ENCODE measurements at places on chromosomes 11 and 22.

DNA sequence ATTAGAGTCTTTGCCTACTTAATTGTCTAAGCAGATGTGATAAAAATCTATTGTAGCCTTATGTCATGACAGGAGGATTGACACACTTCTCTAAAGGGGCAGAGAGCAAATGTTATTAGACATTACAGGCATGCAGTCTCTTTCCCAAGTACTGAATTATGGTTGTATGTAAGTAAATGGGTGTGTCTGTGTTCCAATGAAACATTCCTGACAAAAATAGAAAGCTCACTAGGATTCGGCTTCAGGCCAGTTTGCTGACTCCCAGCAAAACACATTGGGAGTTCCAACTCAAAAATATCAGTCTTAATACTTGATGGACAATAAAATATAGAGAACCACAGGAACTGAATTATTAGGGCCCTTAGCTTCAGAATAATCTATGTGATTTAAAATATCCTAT lies 1480.4 kb downstream of the FAM181B start:
- no peak for DNase-seq

DNA sequence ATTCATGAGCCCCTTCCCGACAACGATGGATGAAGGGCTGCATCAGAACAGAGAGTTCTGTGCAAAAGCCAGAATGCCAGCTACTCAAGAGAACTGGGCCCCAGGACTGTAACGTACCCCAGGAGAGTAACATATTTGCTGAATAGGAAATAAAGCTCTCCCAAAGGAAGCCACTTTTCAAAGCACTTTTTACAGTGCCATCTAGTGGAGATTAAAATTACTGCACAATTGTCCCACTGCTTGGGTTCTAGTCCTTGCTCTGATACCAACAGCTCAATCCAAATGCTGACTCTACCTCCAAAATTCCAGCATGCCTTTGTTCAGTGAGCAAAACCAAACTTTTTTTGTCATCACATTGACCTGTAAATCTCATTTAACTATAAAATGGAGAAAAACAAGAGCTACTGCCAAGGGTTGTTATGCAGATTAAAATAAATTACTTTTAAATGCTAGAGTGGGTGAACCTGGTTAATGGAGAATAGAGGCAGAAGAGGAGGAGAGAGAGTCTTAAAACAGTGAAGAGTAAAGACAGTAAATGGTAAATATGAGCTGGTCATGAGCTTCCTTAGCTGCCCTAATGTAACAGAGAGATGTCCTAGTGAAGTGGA lies 87.6 kb upstream of the FSHB start:
- peak; percentile 14 for DNase-seq

DNA sequence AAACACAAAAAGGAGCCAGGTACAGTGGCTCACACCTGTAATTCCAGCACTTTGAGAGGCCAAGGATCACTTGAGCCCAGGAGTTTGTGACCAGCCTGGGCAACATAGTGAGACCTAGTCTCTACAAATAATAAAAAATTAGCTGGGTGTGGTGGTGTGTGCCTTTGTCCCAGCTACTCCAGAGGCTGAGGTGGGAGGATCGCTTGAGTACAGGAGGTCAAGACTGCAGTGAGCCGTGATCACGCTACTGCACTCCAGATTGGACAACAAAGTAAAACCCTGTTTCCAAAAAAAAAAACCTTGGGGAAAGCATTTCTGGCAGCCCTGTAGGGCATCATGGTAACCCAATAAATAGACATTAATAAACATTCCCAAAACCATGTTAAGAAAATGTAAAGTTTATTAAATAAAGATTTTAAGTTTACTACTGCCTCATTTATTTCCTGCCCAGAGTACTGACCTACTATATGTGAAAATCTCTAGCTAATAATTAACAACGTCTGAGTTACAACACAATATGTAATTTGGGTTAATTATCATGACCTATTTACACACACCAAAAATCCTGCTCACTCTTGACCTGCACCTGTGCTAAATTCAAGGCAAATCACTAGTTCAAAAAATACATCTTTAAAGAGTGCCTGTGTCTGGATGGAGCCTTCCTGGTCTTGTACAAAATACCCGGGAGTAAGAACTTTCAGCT lies 8.4 kb downstream of the EEF1G start:
- no peak for DNase-seq

DNA sequence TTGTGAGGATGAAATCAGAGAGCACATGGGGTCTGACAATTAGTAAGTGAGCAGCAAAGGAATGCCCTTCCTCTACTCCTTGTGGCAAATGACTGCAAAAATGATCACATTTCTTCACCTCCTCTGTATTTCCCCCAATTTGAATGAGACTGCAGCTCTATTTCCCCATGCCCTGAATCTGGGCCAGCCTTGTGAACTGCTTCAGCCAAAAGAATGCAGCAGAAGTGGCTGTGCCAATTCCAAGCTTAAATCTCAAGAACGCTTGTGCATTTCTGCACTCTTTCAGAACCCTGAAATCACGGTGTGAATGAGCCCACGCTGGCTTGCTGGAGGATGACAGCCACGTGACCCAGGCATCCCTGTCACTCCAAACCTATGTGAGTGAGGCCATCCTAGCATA lies 9.9 kb downstream of the SLC43A3 start:
- DNase-seq = no peak

- DNase-seq = peak; percentile 72
Observed at GRCh38 chr11:62593434-62594044, 2.2 kb upstream of the TUT1 start.

- no peak for DNase-seq
Observed at GRCh38 chr11:65362320-65362931, 7.9 kb downstream of the TIGD3 start.

DNA sequence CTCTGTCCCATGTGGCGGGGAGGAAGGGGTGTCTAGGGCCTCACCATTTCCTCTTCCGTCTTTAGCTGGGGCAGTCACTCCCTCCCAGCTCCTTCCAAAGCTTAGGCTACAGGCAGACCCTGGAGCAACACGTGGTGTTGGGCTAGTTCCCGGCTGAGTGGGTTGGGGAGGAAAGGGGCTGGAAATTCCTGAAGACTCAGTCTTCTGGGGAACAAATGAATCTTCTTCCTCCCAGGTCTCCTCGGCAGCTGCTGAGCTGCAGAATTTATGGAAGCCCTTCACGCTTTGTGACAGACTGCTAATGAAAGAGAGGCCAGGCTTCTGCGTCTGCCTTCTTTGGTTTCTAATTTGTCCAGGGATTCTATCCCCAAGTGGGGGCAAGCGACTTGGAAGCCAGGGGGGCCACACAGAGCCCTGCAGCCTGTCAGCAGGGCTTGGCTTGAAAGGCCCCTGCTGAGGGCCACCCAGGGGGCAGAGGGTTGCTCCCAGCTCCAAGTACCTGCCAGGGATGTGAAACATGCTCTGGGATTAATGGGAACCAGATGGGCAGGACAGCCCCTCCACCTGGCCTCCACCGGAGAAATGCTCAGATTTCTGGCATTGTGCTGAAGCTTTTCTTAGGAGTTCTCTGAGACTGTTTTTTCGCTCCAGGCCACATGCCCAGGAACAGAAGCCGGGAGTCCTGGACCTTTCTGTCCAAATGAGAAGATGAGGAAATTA lies 123.1 kb downstream of the PKNOX2 start:
- no peak for DNase-seq

- DNase-seq = no peak
Observed at GRCh38 chr22:45262195-45262930, 21.7 kb upstream of the KIAA0930 start.

- no peak for DNase-seq
Observed at GRCh38 chr22:44819966-44820631, 67.7 kb downstream of the ARHGAP8 start.

DNA sequence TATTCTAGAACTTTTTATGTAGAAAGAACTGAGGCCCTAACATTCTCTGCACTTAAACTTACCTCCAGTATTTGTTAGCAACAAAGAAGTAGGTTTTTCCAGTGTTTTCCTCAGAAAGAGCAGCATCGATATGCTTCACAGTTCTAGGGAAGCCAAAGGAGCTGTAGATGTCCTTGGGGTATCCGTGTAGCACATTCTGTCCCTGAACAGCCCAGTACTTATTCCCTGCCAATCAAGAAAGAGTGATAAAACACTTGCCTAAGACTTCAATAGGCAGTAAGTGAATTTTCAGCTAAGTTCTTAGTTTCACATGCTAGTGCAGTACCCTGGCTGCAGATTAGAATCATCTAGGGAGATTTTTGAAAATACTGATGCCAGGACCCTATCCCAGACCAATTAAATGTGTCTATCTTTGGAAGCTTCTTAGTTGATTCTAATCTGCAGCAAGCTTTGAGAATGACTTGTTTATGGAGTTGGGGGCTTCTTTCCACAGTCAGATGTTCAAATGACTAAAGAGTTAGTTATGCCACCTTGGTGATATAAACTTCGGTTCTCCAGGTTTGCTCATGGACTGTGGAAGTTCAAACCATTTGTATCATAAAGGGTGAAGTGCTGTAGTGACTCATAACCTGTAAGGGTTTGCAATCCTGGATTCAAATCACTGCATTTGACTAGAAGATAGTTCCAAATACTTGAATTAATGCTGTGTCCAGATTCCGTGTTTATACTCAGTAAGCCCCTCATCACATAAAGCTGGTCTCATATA lies 6.5 kb downstream of the MMP1 start:
- no peak for DNase-seq

GRCh38 chr22:38431266-38432010 lies 23.6 kb downstream of the KCNJ4 start:
- DNase-seq = no peak

- no peak for DNase-seq
Observed at GRCh38 chr22:29260601-29261315, 7.0 kb downstream of the RHBDD3 start.

DNA sequence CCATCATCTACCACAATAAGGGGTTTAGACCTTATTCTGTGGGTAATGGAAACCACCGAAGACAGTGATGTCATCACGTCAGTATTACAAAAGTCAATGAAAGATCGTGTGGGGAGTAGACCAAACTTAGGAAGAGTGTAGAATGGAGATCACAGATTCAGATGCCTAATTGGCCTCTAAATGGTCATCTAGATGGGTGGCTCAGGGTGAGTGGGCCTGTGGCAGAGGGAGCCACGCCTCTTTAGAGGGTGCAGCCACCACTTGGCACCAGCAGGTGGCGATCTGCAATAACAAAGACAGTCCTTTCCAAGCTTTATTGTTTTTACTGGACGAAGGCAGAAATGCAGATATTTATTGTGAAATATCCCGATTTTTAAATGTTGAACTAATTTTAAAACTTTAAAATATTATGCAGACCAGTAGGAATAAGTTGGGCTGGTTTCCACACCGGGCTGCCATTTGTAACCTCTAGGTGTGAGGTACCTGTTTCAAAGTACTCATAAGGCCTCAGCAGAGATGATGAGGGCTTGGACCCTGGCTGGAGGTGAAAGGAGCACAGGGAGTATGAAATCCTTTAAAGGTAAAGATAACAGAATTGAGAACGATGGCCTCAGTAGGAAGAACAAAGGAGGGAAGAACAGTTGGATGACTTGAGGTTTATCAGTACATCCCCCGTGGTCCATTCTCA lies 222.0 kb downstream of the DBX1 start:
- peak; percentile 44 for DNase-seq

GRCh38 chr11:11558396-11558795 lies 63.4 kb downstream of the GALNT18 start:
- no peak for DNase-seq

DNA sequence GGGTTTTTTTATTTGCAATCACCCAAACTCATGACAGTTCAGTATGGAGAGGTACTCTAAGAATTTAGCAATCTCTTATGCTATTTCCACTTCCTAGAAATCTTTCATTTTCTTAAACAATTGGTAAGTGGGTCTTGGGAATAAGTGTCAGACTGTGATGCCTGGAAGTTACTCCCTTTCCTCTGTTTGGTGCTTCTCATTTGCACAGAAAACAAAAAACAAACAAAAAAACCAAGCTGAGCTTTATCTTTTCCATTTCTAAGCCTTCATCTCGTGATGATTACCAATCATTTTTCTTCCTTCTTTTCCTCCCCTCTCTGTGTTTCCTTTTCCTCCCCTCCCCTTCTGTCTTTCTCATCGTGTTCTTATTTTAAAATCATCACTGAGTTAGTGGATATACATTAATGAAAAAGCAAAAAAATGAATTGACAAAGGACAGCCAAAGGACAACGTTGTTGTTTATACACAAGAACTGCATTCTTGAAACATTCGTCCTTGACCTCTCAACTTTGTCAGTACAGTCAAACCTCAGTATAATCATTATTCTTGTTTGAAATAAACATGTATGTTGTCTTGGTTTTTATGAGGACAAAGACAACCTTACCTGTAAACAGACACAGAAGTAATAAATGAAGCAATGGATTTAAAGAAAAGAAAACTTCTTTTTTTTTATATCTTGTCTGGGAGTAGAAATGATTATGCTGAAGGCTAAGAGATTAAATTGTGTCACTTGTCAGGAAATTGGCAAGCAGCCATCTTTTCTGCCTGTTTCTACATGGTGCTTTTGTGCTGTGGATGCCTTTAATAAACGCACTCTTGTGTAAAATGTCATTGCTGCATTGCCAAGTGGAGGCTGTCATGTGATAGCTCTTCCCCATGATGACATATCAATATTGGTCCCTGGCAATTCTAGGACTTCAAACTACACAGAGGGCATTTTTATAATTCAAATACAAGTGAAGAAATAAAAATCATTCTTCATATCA lies 803.2 kb upstream of the CCDC90B start:
- no peak for DNase-seq

GRCh38 chr11:102079625-102080024 lies 30.6 kb upstream of the YAP1 start:
- no peak for DNase-seq

DNA sequence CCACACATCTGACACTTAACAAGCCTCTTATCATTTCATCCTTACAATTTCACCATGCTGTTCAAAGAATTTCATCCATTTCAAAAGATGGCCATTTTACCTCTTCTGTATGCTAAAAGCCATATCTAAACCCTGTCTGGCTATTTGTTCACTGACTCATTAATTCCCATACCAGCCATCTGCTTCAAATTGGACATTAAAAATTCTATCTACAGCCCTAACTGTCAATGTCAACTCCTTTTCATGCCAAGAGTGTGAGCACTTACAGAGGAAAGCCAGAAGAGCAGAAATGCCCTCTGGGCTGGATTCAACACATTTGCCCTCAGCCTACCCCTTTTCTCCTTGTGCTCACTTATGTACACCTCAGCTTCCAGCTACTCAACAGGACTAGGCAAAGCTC lies 59.2 kb downstream of the SYTL2 start:
- no peak for DNase-seq

GRCh38 chr11:126146454-126147192 lies 64.8 kb downstream of the RPUSD4 start:
- peak; percentile 18 for DNase-seq

- DNase-seq = no peak
Observed at GRCh38 chr11:63883791-63884190, 33.2 kb downstream of the RCOR2 start.

DNA sequence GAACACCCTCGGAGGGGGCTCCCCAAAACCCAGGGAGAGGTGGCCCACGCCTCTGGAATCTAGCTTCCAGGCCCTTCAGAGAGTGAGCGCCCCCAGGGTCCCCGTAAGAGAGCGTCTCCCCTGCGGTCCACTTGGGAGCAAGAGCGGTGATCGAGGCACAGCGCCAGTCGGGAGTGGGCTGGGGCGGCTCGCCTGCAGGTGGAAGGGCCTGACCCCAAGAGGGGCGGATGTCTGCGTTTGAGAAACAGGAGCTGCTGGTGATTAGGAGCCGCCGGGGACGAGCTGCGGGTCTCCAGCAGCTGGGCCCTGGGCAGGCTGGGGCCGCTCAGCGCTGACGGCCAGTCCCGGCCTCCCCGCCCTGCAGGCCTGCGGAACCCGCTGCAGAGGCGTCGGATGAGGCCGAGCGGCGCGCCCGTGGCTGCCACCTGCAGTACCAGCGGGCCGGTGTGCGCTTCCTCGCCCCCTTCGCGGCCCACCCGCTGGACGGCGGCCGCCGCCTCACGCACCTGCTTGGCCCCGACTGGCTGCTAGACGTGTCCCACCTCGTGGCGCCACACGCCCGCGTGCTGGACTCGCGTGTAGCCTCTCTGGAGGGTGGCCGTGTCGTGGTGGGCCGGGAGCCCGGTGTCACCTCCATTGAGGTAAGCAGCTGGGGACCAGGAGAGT lies 10.0 kb downstream of the TMEM132A start:
- no peak for DNase-seq
